ENCODE measurements at places on chromosomes 1 and 21.

DNA sequence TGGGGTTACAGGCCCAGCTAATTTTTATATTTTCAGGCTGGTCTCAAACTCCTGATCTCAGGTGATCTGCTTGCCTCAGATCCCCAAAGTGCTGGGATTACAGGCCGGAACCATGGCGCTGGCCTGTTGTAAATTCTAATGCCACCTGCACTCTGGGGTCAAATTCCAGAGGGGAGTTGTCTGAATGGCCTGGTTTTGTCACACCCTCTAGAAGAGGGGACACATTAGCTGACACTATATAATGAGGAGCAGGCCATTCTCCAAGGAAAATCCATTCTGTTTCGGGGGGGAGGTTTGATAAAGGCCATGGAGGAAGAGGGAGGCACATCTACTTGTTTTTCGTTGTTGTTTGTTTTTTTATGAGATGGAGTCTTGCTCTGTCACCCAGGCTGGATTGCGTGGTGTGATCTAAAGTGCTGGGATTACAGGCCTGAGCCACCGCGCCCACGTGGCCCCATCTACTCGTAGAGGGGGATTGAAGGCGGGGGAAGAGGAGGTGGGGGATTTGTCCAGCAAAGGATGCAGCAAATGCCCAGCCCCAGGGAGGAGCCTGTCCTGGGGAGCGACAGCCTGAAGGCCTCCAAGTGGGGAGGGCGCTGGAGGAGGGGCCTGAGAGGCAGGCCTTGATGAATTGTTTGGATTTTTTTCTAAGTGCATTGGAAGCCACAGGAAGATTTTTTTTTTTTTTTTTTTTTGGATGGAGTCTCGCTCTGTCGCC, 78.4 kb upstream of the SLC45A1 start:
- DNase-seq, result peak; percentile 9

DNA sequence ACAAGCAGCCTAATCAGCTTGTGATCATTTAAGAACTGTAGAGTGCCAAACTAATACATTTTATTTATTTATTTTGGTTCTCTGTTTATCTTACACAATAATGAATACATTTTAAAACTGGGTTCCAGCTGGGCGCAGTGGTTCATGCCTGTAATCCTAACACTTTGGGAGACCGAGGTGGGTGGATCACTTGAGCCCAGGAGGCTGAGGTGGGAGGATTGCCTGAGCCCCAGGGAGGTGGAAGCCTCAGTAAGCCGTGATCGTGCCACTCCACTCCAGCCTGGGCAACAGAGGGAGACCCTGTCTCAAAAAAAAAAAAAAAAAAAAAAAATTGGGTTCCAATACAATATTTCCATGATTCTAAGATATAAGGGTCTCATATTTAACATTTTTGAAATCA, 9.2 kb downstream of the FBXO28 start:
- no peak for DNase-seq

GRCh38 chr1:16438516-16438915, 1.3 kb upstream of the SPATA21 start:
- no peak for DNase-seq

- DNase-seq, result no peak
Observed at GRCh38 chr1:92845908-92846307, 14.1 kb downstream of the RPL5 start.

GRCh38 chr1:67957066-67957465, 93.4 kb downstream of the DIRAS3 start:
- no peak for DNase-seq

- DNase-seq, result no peak
Observed at GRCh38 chr1:3036447-3037280, 15.4 kb downstream of the ACTRT2 start.

Measured in NCI-H226 (cell line).